Activated naive CD4-positive, alpha-beta T cell treated with Interleukin-2 at 50 U/mL for 16 hours (primary cell): ENCODE measurements at places on chromosomes 3 and 15.

DNA sequence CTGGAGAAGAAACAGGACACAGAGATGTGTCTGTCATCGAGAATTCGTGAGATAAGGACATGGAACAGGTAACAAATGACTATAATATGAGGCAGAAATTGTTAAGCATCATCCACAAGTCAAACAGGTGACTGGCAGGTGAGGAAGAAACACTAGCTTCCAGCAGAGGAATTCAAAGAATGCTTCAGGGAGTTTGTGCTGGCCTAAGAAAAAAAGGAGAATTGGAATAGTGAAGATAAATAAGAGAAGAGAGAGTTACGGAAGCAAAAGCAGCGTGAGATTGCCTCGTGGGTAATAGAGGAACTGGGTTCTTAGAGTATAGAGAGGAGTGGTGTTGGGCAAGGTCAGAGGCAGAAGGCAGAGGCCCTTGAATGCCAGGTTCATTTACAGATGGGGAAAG, 22.9 kb upstream of the FGF12 start:
- no peak for DNase-seq

DNA sequence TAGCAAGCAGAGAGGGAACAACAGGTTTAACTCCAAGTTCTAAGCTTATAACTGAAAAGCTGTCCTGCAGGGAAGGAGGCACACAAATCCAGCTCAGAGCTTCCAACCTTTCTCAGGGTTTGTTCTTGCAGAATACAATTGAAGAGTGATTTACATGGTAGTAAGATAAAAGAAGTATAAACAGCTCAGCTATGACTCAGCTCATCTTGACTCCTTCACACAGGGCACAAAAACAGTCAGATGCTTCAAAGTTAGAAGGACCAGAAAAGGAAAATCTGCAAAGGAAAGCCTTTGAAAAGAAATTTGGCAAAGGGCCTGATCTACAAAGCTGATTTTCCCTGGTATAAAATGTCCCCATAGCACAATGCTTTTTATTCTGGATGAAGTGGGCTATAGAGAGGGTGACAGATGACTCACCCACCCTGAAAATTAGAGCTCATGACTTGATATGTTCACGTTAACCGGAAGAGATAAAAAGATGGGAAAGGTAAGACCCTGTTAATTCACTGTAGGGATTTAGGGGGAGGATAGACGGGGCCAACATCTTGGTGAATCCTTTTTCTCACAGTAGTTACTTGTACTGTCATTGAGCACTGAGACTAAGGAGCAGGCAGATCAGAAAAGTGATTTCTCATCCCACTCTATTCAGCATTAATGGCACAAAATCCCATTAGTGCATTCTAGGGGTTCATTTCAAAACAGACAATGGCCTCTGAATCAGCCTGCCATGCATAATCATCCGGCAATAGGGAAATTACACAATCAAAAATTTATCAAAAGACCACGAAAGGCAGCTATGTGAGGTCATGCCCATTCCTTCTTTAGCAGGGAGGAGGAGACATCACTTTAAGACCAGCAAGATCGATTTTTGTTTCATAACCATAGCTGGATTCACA, 143.5 kb downstream of the GAP43 start:
- DNase-seq: no peak

GRCh38 chr15:74319596-74320351, 47.7 kb downstream of the CYP11A1 start:
- DNase-seq: no peak

- DNase-seq: no peak
These were observed 29.6 kb downstream of the CX3CR1 start for GRCh38 chr3:39250116-39250747.

GRCh38 chr3:10371167-10371566, 50.3 kb upstream of the SEC13 start:
- DNase-seq: no peak

- DNase-seq: no peak
These were observed 54.6 kb downstream of the ATP2B2 start for GRCh38 chr3:10450494-10451440.

DNA sequence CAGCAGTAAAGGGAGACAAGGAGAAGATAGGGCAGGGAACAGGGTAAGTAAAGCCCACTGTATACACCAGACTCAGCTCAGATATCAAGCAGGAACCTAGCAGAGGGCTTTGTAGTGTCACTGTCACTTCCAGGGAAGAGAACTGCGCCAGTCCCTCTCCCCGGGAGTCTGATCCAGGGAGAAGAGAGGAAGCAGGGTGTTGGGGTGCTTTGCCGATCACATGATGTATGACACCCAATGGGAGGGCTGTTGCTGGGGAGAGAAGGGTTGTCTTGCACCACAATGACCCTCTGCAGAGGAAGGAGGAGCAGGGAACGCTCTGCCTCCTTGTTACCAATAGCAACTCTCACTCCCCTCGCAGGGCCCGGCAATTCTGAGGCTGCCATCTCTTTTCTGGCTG, 147.2 kb upstream of the SLC2A2 start:
- DNase-seq: no peak

GRCh38 chr3:100269001-100269400, 8.2 kb downstream of the TBC1D23 start:
- no peak for DNase-seq

DNA sequence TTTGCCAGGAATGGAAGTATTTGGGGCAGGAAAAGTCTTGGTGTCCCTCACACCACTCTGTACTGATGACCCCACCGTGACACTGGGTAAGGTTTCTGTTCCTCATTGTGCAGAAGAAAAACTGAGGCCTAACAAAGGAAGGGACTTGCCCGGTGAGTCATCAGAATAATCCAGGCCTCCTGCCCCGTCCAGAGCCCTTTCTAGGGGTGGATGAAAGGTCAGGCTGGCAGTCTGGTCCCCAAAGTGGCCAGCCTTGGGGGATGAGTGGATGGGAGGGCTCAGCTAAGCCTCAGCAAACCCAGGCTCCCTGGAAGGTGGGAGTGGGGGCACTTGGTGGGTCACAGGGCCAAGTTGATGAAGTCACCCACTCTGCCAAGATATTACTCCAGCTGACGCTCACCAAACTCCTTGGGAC, 2.3 kb upstream of the DNAH1 start:
- DNase-seq: no peak

DNA sequence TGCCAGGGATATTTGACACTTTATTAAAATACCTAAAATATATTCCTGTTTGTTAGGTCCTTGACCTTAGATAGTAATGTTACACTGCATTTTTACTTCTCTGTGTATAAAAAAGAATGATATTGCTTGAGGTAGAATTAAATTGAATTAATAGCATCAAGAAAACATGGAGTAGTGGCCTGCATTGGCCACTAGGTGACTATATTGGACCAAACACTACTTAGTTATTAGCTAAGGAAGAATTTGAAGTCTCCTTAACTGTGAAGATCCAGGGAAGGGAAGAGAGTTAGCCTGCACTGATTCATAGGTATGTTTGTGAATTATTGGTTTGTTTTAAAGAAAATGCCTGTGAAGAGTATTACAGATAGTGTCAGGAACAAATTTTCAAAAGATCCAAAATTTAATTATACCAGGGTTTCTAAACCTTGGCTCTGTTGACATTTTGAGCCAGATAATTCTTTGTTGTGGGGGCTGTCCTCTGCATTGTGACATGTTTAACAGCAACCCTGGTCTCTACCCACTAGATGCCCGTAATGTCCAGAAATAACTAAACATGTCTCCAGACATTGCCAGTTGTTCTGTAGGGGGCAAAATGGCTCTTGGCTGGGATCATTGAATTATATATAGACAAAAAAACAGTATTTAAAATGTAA, 103.6 kb upstream of the THSD4 start:
- DNase-seq: no peak

DNA sequence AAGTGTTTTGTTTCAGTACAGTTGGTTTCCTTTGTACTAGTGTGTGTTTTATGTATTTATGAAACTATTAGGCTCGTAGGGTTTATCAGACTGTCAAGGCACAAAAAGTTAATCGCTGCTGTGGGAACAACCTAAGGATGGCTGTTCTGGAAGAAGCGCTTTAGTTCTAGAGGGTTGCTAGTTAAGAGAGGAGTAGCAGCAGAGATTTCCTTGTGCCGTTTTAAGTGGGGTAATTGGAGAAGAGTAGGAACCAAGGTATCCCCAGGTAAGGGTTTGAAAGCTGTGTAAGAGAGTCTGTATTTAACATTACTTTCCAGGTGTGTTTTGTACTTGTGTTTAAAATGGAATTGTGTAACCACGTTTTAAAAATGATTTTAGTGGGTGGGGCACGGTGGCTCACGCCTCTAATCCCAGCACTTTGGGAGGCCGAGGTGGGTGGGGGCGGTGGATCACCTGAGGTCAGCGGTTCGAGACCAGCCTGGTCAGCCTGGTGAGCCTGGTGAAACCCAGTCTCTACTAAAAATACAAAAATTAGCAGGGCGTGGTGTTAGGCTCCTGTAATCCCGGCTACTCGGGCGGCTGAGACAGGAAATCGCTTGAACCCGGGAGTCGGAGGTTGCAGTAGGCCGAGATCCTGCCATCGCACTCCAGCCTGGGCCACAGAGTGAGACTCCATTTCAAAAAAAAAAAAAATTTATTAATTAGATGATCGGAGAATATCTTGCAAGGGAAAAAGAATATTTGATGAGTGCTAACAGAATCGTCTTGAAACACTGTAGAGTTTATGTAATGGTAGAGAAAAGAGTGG, 2.6 kb downstream of the MORF4L1 start:
- no peak for DNase-seq

DNA sequence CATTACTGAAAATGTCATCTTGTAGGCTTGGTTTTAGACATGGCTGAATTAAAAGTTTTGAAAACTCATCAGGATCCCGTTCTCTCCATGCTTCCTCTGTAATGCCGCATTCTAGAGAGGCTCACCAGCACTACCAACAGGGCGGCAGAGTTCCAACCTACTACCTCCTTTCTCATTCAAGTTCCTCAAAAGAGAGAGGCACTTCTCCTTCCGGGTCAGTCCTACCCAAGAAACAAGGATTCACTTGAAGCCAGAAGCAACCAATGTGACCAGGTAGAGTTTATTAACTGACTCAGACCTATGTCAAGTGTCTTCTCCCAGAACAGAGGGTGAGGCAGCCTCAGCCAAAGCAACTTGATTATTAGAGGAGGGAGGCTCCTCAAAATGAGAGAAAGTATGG, 59.8 kb upstream of the GYG1 start:
- no peak for DNase-seq

DNA sequence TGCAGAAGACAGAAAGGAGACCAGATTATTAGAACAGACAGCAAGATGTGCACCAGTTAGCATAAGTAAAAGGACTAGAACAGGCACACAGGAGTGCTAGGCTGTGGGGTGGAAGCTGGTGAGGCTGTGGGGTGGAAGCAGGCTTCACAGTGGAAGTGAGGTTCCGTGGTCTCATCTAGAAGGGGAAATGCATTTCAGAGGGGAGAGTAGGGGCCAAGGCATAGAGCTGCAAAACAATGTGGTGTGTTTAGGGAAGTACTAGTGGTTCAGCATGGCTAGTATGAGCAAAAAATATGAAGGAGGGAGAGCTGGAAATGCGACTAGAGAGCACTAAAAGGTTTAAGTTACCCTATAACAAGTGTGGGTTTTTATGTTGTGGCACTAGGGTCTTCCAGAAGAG, 6.5 kb downstream of the POPDC2 start:
- no peak for DNase-seq

- no peak for DNase-seq
These were observed 82.4 kb downstream of the NR2F2 start for GRCh38 chr15:96412906-96413231.

- no peak for DNase-seq
These were observed 119.6 kb downstream of the ARNT2 start for GRCh38 chr15:80523746-80524145.

DNA sequence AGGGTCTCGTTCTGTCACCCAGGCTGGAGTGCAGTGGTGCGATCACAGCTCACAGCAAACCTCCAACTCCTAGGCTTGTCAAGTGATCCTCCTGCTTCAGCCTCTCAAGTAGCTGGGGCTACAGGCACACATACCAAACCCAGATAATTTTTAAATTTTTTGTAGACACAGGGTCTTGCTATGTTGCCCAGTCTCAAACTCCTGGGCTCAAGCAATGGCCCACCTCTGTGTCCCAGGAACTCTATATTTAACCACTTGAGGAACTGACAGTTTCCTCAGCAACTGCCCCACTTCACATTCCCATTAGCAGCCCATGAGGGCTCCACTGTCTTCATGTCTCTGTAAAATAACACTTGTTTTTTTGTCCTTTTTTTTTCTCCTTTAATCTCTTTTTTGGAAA, 68.4 kb downstream of the TAMM41 start:
- DNase-seq: no peak

GRCh38 chr3:169041677-169042171, 621.8 kb downstream of the MECOM start:
- no peak for DNase-seq

DNA sequence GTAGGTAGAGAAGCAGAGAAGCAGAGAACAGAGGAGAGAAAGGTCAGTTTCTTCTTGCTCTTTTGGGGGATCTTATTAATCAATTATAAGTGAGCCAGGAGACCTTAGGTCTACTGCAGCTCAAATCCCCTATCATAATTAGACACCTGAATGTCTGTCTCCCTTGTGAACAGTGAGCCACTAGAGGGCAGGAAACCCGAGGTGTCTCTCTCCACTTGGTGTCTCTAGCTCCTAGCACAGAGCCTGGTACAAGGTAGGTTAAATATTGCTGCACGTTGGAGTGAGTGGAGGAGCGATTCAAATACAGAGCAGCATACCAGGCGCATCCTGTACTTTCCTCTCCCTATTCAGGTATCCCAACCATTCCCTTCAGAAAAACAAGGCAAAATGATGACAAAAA, 2.0 kb upstream of the ST8SIA2 start:
- DNase-seq: no peak

DNA sequence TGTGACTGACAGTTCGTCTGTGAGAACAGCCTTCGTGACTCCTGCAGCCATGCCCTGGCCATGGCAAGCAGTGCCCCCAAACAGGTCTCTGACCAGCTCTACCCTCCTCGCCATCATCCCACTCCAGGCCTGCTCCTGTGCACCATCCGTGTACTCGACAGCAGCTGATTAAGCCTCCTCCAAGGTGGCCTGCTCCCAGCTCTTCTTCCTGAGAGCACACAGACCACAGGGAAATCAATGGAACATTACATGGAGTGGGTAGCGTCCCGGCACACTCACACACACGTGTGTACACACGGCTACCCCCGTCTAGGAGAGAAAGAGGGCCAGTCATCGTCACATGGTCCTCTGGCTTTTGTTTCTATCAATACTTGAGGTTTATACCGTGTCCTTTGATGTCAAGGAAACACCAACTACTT, 21.1 kb downstream of the ANXA2 start:
- DNase-seq: no peak

DNA sequence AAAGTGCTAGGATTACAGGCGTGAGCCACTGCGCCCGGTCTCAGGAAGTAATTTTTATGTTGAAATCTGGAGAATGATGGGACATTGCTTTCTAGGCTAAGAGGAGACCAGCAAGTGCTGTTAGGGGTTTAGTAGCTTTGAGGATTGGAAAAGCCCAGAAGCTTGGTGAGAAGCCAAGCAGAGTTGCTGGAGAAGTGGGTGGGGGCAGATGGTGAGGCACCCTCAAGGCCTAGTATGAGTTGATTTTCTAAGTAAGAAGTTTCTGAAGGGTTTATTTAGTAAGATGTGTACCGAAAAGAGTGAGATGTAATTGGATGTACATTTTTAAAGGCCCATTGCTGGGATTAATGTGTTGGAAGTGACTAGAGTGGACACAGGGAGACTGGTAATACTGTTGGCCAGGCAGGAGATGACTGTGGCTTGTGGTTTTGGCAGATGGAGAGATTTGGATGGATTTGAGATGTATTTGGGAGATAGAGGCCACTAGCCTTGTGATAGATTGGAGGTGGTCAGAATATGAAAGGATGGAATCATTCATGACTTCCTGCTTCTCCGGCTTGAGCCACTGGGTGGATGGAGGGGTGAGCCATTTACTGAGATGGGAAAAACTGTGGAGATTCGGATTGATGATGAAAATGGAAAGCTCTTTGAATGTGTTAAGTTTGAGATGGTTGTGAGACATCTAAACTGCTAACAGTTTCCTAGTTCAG, 2.3 kb downstream of the LRRC28 start:
- DNase-seq: peak; percentile 18
